ENCODE measurements at places on chromosomes 11 and 22. TPM values are rescaled to one million over a fixed set of nuclear protein-coding genes. Genes with fewer than 3 reads are reported as not detected.

NXPE1 gene
- total RNA-seq: not detected

SERPING1 gene
- 1,854 TPM for total RNA-seq

EIF1AD gene
- total RNA-seq: 12.7 TPM

MED17 gene
- 9.3 TPM for total RNA-seq

TUG1 gene
- total RNA-seq: 18.2 TPM

- no peak for DNase-seq
Observed at GRCh38 chr11:866481-866880, 23.8 kb downstream of the TSPAN4 start.

DNA sequence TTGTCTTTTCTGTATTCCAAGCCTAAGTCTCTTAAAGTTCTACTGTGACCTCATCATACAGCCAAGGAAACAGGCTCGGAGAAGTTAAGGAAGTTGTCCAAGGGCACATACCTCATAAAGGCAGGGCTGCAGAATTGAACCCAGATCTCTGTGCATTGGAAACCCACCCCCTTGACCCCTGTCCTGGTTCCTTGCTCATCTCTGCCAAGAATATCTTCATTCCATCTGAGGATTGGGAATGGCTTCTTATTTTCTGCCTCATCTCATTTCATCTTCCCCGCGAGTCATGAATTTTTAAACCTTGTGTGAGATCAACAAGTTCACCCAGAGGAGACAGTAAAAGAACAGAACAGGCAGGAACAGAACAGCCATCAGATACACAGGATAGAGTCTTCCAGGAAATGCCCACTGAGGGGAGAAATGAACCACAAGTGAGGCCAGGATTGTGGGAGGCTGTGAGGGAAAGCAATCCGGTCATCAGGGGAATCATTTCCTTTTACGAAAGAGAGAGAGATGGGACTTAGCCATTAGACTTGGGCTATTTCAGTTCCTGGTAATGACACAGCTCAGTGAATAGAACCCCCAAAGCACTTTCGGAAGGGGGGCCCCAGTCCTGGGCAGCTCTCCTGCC lies 34.4 kb upstream of the LRRC10B start:
- DNase-seq: no peak

- DNase-seq: peak; percentile 38
Observed at GRCh38 chr22:30828187-30829155, 133.8 kb downstream of the OSBP2 start.

DNA sequence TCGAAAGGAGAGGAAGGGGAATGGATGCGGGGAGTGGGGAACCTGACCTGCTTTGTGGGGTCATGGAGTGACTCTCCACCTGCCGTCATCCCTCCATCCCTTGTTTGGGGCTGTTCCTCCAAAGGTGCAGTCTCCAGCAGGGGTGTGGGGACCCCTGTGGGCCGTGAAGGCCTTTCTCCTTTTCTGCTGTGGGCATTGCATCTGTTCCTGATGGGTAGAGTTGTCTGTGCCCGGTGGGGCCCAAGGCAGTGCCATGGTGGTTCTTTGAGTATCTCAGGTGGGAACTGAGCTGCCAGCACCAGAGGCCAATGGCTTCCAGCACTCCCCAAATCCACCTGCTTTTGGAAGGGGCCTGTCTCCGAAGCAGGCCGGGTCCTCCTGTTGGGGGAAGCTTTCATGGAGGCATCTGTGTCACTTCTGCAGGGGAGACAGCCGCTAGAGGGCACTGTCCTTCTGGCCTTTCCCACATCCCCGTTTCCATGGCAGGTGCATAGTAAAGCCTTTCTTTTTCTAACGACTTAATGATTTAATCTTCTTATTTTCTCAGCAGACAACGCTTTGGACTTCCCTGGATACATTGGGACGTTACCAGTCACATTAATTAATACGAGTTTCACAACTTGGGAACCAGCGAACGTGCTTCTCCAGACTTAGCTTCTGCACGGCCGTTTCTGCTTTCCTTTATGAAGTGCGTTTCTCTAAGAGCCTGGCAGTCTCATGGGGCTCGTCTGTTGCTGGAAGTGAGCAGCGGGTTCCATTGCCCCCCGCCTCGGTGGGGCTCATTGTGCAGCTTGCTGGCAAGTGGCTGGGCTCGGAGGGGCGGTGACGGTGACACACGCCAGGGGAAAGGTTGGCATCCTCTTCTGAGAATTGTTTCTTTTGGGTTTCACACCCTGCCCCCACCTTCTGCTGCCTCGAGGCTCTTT lies 57.1 kb downstream of the PARVB start:
- peak; percentile 63 for DNase-seq

DNA sequence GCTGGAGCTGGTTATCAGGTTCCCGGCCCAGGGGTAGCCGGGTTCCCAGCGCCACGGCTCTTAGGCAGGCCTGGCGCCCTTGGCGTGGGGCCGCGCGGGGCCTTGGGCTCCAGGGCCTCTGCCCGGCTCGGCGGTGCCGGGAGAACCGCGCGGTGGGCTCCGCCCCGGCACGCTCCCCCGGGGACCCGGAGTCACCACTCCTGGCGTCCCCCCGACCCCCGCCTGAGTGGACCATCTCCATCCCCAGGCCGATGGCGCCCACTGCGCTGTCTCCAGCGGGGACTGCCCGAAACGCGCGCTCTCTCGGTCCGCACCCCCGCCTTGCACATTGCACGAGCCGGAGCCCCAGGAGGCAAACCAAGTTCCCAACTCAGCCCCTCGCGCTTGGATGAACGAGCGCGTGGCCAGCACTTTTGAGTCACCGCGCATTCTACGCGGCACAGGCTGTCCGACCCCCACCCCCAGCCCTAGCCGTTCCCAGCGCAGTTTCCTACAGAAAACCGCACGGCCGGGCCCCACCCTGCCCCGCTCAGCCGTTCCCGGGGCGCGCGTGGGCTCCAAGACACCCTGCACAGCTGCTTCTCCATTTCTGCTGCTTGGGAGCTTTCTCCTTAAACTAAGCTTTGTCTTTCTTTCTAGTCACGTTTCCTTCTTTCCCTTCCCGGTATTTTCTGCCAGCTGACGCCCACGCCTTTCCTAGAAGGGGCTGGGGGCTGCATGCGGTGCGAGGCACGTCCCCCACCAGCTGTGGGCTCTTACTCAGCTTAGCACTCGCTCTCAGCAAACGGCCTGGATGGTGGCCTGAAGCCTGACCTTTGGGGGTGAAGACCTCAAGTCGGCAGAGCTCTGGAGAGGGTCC lies 650 bp upstream of the CHID1 start:
- no peak for DNase-seq

DNA sequence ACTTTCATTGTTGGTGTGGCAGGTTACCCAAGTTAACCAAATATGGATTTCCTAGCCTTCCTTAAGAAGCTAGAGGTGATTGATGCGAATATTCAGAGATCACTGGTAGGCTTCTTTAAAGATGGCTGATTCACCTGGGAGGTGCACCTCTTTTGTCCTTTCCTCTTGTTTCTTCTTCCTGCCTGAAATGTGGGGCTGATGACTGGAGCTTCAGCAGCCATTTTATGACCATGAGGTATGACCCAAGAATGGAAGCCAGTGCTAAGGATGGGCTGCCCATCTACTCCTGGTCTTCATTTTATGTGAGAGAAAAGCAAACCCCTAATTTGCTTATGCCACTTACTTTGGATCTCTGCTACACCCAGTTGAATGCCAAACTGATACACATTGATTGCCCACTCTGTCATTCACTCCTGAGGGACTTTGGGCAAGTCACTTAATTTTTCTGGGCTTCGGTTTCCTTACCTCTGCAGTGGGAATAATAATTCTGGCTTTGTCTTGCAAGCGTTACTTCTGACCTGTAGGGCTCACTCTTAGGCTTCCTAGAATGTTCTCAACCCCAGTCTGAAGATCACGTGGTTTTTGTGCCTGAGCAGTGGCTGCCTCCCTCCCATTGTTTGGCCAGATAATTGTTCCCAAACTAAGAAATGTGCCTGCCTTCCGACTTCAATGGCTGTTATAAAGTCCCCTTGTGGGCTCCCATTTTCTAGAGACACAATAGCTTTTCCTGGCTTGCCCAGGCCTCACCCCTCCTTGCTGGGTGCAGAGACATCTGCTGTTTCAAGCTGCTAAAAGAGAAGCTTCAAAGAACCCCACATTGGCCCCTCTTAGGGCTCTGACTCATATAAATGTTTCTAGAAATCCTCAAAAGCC lies 243.1 kb downstream of the ST3GAL4 start:
- no peak for DNase-seq

DNA sequence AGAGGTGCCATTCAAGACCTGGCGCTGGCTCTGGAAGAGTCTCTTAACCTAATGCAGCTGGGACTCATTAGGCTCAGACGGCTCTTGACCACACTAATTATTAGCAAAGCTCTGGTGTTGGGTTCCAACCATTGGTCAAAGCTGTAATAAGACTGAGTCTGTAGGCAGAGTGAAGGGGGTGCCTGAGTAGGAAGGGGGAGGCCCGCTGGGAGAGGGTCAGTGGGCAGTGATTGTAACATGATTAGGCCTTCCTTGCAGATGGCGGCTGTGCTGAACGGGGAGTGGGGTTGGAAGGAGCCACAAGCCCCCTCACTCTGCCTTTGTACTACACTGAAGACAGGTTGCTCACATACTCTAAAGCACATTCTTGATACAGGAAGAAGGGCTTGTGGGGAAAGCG lies 5.2 kb downstream of the SRPRA start:
- DNase-seq: no peak

DNA sequence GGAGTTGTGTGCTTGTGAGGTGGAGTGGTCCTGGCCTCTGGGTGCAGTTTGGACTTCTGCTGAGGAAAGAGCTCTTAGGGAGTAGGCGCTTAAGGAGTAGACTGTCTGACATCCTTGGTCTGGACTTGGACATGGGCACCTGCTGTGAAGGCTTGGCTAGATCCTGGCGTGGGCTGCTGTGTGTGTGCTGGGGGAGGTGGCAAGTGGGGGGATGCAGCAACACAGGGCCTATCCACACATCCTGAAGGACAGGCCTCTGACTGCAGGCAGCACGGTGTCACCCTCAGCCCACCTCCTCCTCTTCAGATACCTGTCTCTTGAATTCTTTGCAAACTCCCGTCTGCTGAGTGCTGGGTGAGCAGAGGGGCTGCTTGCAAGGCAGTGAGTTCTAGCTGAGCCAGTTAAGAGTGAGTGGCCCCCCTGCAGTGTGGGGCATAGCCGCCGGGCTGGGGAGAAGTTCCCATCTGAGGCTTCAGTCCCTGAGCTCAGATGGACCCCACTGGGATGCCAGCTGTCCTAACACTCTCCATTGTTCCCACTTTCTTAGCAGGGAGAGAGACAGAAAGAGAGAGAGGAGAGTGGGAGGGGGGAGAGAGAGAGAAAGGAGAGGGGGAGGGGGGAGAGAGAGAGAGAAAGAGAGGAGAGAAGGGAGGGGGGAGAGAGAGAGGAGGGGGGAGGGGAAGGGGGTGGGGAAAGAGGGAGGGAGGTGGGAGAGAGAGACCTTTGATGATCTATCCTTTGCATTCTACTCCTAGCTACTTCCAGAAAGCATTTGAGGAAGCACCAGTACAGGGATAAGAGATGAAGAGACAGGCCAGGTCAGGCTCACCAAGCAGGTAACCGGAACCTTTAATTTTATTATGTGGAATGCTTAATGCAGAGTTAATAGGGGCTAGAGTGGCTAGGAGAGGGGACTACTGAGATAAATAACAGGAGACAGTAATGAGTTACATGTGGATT lies 12.6 kb downstream of the SOX10 start:
- DNase-seq: no peak

DNA sequence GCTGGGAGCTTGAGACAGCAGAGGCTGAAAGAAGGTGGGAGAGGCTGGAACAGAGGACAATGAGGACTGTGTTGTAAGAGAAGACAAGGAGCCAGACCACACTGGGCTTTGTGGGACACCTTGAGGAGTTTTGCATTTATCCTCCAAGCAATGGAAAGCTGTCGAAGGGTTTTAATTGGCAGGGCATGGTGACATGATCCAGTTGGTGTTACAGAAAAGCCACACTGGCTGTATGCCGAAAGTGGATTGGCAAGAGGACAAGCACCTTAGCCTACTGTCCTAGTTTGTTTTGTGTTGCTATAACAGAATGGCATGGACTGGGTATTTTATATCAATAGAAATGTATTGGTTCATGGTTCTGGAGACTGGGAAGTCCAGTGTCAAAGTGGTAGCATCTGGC lies 14.0 kb upstream of the APLNR start:
- DNase-seq: peak; percentile 58

DNA sequence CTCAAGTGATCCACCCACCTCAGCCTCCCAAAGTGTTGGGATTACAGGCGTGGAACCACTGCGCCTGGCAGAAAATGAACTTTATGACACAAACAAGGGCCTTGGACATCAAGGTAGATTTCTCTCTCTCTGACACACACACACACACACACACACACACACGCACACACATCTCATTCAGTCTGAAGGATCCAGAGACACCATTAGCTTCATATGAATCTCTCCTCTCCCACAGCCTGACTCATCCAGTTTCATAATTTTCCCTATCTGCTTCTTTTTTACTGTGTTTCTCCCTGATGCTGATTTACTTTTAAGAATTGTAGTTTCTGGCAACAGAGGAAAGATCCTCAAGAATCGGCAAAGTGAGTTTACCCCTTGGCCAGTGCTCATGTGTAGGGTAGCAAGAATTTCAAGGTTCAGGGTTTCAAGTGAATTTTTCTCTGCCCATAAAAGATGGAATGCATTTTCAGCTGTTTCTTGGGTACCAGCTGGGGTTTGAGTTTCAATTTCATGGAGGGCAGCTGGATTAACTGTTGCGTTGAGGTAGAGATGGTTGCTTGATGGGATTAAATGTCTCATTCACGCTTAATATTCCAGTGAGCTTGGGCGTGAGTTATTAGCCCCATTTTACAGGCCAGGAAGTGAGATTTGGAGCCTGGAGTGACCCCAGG lies 3.5 kb downstream of the MYO18B start:
- DNase-seq: no peak

GRCh38 chr11:18588297-18589252 lies at the start of gene UEVLD:
TSS of gene UEVLD (minus strand) at chr11:18588734. CDS start at chr11:18588654, 80 bp downstream.
- DNase-seq: peak; percentile 92

DNA sequence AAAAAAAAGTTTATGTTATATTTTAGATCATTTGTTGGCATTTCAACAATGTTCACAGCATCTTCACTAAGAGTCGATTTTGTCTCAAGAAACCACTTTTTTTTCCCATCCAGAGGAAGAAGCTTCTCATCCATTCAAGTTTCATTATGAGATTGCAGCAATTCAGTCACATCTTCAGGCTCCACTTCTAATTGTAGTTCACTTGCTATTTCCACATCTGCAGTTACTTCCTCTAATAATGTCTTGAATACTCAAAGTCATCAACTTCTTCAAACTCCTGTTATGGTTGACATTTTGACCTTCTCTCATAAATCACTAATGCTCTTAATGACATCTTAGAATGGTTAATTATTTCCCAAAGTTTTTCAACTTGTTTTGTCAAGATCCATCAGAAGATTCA lies 61.3 kb upstream of the CHORDC1 start:
- no peak for DNase-seq

Measured in left lobe of liver (tissue), 2 donors.